ENCODE measurements at places on chromosomes 12 and 14.

GRCh38 chr12:24232531-24232930 lies 283.1 kb upstream of the SOX5 start:
- DNase-seq, result no peak

GRCh38 chr14:106662936-106663550 lies 1136.7 kb downstream of the TMEM121 start:
- no peak for DNase-seq

GRCh38 chr12:122978507-122978955 lies 1.9 kb upstream of the ARL6IP4 start:
- DNase-seq, result no peak

DNA sequence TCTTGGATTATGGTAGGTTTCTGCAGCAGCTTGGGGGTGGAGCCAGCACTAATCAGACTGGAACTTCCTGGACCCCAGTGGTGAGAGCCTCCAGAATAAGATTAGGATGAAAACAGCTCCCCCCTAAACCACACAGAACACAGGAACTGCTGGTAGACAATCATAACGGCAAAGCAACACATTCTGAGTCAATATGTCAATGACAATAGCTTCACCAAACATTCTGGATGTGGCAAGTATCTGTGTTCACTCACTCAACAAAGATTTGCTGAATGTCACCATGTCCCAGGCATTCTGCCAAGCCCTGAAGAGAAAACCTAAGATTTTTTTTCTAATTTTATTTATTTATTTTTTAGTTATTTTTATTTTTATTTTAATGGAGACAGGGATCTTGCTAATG lies 65.2 kb downstream of the LRRC74A start:
- no peak for DNase-seq

DNA sequence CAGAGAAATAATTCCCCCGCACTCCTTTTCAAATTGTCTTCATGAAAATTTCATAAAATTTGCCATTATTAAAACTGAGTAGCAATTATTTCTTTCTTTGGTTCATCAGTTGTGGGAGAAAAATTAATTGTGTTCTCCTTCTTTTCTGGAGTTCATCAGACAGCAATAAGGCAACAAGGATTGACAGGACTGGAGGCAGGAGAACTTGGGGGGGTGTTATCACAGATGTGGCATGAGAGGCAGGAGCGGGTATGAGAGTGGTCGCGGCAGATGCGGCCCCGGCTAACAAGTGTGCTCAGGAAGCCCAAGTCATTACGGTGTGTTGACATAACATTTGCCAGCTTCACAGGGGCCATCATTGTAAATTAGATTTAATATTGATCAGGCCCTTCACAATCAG lies 306.6 kb upstream of the TMPO start:
- no peak for DNase-seq

GRCh38 chr14:45526715-45527549 lies 273.9 kb upstream of the MIS18BP1 start:
- peak; percentile 19 for DNase-seq

GRCh38 chr12:121513464-121514183 lies 67.2 kb downstream of the KDM2B start:
- DNase-seq, result no peak

- DNase-seq, result peak; percentile 7
Observed at GRCh38 chr12:53065470-53065869, 13.7 kb downstream of the SPRYD3 start.

- no peak for DNase-seq
Observed at GRCh38 chr12:105888696-105889095, 250.1 kb downstream of the NUAK1 start.

DNA sequence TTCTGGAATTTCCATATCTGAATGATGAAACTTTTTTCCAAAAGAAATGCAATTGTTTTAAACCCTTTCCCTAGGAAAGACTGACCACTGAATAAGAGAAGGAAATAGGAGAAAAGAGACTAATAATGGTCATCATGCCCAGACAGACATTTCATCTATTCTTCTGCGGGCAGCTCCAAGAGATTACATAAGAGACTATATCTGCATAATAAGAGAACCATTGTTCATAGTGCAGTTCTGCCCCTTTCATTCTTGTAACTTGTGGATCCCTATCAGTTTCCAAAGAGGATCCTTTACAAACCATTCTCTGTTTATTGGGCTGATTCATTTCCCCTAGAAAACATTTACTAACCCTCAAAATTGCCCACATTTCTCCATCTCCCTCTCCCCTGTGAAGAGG lies 197.8 kb downstream of the FSCB start:
- DNase-seq, result no peak

DNA sequence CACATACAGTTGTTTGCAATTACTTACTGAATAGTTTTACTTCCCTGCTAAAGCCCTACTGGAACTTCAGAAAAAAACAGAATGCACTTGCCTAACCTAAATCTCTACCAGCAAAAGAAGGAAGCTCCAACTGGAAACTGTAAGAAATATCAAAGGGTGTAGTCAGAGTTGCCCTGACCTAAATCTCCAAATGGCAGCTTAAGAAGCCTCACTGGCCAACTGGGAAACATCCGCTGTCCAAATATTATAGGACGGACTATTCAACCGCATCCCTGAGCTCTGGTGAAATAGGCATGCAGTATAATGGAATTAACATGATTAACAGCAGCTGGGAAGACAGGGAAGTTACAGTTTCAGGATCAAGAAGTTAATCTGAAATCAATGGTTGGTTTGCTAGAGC lies 24.3 kb downstream of the ANAPC7 start:
- DNase-seq, result no peak

GRCh38 chr12:90497923-90498545 lies 456.9 kb downstream of the CCER1 start:
- no peak for DNase-seq

DNA sequence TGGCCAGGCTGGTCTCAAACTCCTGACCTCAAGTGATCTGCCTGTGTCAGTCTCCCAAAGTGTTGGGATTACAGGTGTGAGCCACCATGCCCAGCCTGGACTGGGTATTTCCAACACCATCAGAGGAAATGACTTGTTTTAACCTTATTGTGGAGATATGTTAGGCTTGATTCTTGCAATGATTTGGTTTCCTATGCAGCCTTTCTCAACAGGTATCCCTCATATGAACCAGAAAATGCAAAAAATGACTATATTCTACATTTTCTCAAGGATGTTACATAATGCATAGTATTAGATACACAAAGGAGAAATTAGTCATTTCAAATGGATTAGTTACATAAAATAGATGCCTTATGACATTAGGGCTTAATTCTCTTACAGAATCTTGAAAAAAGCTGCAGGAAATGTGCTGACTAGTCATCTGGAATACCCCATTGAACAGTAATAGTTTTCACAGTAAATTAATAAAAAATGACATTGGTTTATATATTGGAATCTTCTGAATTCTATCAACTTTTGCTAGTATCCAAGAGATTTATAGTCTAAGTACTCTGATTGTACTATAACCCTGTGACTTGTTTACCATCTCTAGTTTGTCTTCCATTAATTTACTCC lies 132.6 kb downstream of the INSM2 start:
- no peak for DNase-seq

GRCh38 chr12:93587611-93588010 lies 15.1 kb downstream of the SOCS2 start:
- no peak for DNase-seq

DNA sequence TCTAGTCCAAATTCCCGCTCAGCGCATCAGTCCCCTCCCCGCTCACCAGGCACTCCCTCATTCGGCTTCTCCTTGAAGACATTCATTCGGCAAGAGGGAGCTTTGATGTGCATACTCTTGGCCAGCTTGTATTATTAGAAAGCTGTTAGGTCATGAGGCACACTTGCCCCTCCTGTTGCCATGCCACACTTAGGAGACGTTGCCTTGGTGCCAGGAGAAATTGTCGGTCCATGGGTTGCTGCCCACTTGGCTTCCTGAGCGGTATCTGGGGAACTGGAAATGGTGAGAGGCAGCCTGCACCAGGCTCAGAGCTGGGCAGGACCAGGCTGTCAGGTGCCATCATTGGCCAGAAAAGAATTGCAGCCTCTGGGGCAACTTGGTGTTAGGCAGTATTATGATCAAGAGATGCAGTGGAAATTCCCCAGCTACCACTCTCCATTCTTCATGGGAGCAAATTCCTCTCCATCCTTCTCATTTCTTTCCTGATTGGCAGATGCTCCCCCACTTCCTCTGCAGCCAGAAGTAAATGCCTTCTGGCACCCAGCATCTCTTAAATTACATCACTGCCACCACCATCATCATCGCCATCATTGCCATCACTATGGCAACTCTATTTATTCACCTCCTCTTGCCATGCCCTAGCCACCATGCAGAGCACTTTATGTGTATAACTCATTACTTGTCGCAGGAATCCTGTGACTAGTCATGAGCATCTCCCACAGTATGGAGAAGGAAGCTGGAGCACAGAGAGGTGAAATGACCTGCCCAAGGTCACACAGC lies 12.4 kb downstream of the CABP1 start:
- DNase-seq, result no peak

GRCh38 chr12:104121001-104121400 lies 17.0 kb downstream of the NFYB start:
- no peak for DNase-seq

DNA sequence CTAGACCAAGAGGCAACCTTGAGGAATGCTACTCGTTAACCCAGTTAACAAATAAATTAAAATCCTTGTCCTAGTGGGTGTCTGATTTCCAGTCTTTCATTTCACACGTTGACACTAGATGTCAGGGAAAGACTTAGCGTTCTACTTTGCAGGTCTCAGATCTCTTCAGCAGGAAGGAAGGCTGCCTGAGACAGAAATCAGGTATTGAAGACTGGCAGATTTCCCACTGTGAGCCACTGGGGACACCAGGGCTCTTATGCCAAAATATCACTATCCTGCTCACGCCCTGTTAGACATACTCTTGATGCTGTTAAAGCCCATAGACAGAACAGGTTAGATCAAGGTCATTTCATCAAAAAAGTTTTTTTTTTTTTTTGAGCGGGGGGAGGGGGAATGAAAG lies 33.0 kb downstream of the EMP1 start:
- DNase-seq, result no peak

DNA sequence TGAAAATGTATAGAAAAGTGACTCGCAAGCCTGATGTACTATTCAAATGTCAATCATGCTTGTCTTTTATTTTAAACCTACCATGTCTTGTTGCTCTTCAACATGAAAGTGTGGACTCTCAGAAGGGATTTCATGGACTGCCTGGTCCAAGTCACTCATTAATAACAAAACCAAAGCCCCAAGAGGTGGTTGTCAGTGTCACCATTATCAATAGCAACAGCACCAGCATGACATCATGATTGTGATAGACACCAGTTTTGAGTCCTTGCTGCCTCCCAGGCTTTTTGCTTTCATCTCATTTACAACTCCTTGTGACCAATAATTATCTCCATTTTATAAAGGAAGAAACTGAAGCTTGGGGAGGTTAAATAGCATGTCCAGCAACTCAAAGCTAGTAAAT lies 112.0 kb upstream of the TMPO start:
- no peak for DNase-seq

DNA sequence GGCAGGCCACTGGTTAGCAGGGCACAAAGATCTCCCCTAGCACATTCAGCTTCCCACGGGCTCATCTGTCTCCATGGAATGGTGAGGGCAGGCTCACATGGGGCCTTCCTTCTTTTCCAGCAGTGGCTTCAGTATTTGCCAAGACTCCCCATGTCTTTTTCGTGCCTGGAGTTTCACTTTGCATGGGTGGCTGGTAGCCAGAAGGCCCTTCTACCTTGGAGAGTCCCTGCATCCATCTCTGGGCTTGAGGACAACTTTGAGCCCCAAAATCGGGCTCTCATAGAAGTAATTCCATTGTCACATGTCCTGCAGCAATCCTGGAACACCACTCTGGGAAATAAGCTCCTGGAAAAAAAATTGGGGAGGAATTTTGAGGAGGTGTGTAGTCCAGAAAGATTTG lies 42.1 kb downstream of the NFKBIA start:
- no peak for DNase-seq

DNA sequence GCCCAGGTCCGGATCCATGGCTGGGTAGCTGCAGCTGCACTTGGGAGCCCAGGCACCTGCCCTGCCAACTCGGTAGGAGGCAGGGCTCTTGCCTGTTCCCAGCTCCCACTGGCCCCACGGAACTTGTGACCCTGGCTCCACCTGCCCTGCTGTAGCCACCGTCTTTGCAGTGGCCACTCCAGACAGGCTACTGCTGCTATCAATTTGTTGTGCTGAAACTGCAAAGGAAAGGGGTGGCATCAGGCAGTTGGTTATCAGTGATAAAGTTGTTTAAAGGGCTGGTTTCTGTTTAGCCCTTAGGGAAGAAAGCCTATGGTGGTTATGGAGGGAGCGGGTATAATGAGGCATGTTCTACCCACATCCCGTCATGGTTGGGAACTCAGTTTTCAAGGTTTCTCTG lies 32.1 kb upstream of the ARID2 start:
- DNase-seq, result no peak

DNA sequence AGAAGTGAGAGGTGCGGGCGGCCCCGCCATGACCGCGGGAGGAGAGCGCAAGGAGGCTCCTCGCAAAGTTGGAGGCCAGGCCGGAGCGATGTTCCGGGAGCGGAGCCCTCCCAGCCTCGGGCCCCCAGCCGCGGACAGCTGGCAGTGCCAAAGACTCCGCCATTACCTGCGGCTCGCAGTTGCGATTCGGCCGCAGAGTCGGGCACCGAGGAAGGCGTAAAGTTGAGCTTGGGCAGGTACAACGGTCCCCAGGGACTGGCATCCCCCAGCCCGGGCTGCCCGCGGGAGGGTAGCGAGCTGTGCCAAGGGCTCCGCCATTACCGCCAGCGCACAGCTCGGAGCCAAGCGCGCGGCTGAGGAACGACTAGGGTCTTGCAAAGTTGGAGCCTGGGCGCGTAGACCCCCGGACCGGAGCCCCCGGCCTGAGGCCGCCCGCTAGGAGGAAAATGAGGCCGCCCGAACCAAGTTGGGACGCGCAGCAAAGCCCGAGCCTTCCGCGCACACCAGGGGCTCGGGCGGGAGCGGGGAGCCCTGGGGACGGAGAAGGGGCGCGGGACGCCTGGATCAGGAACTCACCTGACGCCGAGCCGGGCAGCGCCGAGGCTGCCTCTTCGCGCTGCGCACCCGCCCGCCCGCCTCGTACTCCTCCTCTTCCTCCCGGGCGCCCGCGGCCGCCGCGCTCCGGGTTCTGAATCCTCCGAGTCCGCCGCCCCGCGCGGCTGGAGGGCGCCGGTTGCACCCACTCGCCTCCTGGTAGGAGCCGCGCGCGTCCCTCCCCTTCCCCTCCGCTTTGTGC lies 677 bp downstream of the NOS1 start:
- DNase-seq, result no peak

DNA sequence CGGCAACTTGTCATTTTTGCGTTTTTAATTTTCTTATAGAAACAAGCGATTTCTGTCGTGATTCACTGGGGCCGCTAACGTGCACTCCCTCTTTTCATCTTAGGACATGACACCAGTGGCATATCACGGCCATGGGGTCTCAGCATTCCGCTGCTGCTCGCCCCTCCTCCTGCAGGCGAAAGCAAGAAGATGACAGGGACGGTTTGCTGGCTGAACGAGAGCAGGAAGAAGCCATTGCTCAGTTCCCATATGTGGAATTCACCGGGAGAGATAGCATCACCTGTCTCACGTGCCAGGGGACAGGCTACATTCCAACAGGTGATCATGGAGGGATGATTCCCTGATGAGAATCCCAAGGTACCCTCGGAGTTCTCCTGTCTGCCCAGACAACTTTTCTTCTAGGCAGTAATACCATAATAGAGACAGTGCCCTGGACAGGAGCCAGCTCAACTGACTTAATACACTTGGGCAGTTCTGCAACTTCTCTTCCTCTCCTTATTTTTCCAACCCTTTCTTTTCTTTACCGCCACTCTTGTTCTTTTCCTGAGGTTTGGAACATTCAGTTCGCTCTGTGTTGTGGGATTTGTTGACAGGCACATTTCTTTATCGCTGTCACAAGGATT lies 821 bp downstream of the TMEM106C start:
- no peak for DNase-seq

Data from tongue (tissue), 3 donors.